LoVo (cell line): ENCODE measurements at places on chromosomes 16 and 17.

GRCh38 chr17:47192554-47192953 is 3.5 kb upstream of the CDC27 start:
- no peak for DNase-seq

DNA sequence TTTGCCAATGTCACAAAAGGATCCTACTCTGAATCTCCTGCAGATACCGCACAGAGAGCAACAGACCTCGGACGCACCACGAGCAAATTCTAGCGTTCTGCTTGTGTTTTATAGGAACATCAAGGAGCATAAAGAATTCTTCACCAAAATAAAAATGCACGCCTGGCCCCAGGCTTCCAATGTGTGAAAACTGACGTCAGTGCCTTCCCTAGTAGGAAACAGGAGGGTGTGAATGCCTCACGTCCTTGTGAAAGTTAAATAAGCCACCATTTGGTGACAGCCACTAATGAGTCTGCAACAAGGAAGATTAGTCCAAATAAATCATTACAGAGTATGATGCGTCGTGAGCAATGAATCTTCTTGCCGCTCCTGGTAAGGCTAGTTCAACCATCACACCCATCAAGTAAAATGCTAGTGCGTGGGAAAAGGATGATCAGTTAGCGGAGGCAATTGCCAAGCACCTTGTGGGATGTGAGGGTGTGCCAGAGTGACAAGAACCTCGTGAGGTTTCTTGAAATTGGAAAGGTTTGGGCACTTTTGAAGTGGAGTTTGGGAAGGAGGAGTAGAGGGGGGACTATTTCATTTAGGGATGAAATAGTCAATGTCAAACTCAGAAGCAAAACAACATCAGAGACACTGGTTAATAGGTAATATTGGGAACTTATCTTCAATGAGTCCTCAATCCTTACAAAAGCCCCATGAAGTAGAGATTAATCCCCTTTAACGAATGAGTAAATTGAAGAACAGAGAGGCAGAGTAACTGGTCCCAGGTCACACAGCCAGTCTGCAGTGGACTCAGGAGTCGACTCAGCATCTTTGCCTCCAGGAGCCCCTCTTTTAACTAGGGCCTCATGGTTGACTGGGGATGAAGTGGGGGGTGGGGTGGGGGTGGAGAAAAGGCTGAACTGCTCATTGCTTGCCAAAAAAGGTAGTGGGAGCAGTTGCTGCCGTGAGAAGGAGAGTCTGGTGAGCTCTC is 238.8 kb downstream of the SLC39A11 start:
- DNase-seq, result no peak

GRCh38 chr16:68397710-68398201 is 50.6 kb downstream of the SMPD3 start:
- DNase-seq, result no peak

DNA sequence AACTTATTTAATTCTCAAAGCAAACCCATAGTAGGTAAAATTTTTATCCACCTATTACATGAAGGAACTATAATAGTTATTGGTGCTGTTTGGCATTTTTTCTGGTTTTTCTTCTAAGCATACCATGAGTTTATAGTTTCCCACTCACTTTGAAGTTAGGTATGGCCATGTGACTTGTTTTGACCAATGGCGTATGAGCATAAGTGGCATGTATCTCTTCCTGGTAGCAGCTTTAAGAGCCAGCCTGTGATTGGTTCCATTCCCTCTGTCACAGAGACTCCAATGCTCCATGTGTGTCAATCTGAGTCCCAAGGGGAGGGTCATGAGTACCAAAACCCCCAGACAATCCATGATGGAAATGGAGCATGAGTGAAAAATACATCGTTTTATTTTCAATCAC is 282.9 kb upstream of the N4BP1 start:
- no peak for DNase-seq

DNA sequence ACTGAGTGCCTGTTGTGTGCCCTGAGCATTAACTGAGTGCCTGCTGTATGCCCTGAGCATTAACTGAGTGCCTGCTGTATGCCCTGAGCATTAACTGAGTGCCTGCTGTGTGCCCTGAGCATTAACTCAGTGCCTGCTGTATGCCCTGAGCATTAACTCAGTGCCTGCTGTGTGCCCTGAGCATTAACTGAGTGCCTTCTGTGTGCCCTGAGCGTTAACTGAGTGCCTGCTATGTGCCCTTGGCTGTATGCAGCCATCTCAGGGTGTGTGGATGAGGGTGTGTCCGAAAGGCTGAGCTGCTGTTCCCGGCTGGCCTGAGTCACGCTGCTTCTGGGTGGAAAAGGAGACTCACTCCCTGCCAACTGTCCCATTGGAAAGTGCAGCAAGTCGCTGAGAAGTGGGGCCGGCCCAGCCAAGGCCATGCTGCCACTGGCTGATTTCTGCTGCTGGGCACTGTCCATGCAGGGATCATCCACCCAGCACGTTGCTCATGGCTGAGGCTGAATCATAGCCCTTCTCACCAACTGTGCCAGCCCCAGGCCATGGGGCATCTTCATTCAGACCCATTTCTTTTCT is 113.8 kb downstream of the OR1D5 start:
- peak; percentile 34 for DNase-seq
